Stimulated activated CD8-positive, alpha-beta memory T cell treated with anti-CD3 and anti-CD28 coated beads, Interleukin-15, amount 100 ng/mL, for 1 hour (primary cell): ENCODE measurements at places on chromosomes 1 and 21.
A peak's percentile ranks its signal among the peaks of the same experiment; 100 is the strongest.

DNA sequence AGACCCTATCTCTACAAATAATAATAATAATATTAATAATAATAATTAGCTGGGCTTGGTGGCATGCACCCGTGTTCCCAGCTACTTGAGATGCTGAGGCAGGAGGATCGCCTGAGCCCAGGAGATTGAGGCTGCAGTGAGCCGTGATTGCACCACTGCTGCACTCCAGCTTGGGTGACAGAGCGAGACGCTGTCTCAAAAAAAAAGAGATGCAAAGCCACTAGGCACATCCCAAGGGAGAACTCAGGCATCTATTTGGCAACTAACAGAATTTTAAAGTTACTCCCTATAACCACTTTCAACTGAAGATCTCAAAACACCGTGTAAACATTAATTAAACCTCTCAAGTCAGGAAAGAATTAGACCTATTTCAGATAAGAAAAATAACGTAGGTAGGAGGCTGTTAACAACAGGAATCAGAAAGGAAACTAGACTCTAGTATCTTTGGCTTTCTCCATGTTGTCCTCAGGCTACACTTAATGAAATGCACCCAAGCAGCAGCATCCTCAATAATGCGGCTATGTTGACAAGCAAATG, 3.7 kb downstream of the RNF19B start:
- no peak for DNase-seq

DNA sequence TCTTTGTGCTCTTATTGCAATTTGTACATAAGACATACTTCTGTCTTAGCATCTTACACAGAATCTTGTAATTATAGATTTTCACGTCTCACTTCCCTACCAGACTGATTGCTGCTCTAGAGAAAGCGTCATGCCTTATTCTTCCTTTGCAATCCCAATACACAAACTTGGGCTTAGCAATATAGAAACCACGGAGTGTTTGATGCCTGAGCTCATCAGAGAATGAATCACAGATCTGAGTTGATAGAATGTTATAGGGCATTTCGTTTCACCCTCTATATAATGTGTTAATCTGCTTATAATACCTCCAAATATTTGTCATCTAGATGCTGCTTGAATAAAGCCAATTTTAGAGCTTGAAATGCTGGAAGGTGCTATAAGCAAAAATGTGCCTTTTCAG, 6.6 kb downstream of the FMO1 start:
- DNase-seq, result no peak

DNA sequence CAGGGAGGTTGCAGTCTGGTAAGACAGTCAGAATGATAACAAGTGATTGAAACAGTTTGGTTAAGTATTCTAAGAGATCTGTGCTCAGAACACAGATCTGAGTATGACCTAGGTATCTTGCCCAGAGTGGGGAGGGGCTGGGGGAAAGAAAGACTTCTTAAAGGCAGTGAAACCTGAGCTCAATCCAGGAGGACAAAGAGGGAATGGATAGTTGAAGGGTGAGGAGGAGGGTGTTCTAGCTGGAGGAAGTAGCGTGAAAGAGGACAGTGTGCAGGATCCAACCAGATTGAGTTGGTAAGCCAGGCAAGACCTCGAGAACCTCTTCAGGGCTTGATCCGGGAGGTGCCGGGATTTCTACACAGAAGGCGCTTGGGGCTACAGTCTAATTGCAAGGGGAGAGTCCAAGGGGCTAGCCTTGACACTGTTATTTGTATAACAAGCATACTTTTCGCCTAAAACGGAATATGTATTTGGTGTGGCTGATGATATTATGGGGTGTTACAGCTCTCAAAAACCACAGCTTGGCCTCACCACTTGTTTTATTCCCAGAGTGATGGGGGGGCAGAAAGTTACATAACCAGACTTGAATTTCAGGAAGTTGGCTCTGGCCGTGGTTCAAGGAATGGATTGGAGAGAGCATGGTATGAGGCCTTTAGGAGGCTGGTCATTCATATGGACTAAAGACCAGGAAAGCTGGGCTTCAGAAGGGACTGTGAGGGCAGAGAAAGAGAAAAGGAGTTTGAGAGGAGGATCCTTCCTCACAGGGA, 19.1 kb downstream of the RCSD1 start:
- DNase-seq, result no peak

GRCh38 chr1:173429471-173430402, 47.4 kb upstream of the PRDX6 start:
- peak; percentile 36 for DNase-seq

- DNase-seq, result peak; percentile 42
Observed at GRCh38 chr1:206803221-206803730, 31.0 kb upstream of the IL10 start.

GRCh38 chr1:21932127-21932526, 5.0 kb downstream of the HSPG2 start:
- no peak for DNase-seq

DNA sequence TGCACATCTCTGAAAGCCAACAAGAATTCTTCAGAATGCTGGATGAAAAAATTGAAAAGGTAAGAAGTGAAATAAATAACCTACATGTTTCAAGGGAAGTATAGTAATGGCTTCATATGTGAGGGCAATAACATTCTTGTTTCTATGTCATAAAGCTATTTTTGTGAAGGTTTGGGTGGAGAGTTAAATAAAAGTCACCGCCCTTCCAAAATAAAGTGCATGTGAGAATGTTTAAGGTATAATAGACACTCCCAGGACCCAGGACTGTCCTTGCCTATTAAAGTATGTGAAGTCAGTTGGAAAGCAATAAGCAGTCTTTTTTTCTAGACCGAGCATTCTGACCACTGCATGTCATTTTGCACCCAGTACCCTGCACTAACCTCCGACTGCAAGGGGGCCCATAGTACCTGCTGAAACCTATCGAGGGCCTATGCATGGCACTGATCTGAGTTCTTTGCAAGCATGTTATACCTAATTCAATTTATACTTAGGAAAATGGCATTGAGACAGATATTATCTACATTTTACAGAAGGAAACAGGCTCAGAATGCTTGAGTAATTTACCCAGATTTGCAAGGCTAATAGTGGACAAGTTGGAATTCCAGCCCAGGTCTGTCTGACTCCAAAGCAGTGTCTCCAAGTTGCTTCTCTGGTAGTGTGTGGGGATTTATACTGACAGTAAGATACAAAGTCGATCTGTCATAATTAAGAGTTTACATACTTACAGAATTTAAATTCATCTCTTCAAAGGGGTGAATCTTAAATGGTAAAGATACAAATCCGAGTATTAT, 156.1 kb downstream of the EDEM3 start:
- no peak for DNase-seq

GRCh38 chr1:205440476-205441317, 15.1 kb downstream of the BLACAT1 start:
- peak; percentile 14 for DNase-seq

DNA sequence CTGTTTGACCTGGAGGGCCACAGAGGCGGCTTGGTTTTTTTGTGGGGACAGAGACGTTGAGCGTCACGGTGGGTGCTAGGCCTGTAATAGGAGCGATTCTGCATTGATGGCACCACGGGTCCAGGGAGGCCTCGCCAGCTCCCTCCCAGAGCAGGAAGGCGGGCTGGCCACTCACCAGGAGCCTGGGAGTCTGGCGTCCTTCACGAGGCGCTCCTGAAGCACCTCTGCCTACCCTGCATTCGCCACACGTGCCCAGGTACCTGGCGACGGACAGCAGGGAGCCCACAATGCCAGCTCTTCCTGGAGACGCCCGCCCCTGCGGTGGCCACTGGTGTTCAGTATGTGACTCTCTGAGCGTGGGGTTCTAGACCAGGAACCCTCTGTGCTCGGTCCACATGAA, 69.9 kb upstream of the TRAPPC10 start:
- no peak for DNase-seq

DNA sequence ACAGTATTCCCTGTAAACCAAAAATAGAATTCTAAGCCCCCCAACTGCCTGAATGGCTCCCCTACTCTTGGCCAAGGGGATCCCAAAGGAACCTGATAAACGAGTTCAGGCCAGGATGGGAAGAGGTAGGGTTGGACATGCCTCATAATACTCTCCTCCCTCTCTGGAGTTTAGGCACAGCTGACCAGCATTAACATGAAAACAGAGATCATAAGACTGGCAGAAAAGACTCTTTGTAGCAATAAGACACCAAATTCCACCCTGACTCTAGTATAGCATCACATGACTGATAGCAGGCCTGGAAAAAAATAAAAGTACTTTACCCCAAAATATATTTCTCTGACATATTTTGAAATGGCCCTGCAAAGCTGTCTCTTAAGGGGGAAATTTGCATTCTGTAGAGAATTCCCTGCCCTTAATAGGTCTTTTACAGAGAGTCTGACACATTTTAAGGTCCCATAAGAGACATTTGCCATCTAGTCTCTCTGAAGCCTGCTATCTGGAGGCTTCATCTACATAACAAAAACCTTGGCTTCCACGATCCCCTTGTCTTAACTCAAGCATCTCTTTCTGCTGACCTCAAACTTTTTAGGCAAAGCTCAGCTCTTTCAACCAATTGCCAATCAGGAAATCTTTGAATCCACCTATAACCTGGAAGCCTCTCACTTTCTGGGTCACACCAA, 55.9 kb downstream of the SIK1 start:
- no peak for DNase-seq

GRCh38 chr1:243312952-243313634, 57.3 kb downstream of the SDCCAG8 start:
- no peak for DNase-seq

GRCh38 chr1:154809436-154810413, 60.4 kb downstream of the KCNN3 start:
- DNase-seq, result no peak

- DNase-seq, result no peak
Observed at GRCh38 chr1:97414682-97415312, 506.0 kb downstream of the DPYD start.

- DNase-seq, result no peak
Observed at GRCh38 chr1:226887006-226887405, 16.6 kb downstream of the PSEN2 start.

GRCh38 chr21:43598416-43599120, 60.7 kb downstream of the HSF2BP start:
- DNase-seq, result no peak

GRCh38 chr1:224447251-224447650, 12.7 kb upstream of the WDR26 start:
- DNase-seq, result no peak

DNA sequence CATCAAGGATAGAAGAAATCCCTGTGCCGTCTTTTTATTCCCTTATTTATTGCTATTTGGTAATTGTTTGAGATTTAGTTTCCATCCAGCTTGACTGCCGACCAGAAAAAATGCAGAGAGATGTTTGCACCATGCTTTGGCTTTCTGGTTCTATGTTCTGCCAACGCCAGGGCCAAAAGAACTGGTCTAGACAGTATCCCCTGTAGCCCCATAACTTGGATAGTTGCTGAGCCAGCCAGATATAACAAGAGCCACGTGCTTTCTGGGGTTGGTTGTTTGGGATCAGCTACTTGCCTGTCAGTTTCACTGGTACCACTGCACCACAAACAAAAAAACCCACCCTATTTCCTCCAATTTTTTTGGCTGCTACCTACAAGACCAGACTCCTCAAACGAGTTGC, 99.0 kb downstream of the TGFB2 start:
- no peak for DNase-seq

DNA sequence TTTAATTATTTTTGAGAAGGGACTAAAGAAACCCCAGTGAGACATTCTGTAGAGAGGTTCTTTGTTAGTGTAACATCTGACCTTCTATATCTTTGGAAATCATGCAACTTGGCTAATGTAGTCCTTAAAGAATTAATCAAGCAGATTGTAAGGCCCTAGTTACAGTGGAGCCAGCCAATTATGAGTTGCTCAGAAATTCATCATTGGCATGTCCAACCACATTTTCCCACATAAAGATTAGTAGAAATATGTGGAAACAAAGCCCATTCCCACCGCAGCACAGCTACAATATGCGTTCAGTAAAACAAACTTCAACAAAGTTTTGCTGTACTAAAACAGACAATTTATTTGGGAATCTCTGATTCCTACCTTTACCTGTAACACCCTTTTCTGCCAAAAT, 27.8 kb downstream of the WNT2B start:
- DNase-seq, result no peak

GRCh38 chr1:171204296-171204695, 19.2 kb downstream of the FMO2 start:
- DNase-seq, result no peak

DNA sequence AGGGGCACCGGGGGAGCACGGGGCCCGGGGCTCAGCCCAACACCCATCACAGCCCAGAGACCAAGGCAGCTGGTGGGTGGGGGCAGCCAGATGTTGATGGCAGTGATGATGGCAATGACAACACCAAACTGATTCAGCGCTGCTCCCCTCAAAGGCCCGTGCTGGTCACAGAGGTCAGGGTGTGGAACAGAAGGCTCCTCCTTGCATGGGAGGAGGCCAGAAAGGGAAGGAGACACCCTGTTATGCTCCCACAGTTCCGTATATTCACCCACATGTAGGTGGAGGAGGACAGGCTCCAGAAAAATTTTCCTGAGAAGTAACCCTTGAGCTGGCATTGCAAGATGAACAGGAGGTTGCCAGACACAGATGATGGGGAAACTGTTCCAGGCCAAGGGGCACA, 414 bp downstream of the GUCA2B start:
- no peak for DNase-seq

- no peak for DNase-seq
Observed at GRCh38 chr1:42961312-42962091, 2.8 kb upstream of the SLC2A1 start.

DNA sequence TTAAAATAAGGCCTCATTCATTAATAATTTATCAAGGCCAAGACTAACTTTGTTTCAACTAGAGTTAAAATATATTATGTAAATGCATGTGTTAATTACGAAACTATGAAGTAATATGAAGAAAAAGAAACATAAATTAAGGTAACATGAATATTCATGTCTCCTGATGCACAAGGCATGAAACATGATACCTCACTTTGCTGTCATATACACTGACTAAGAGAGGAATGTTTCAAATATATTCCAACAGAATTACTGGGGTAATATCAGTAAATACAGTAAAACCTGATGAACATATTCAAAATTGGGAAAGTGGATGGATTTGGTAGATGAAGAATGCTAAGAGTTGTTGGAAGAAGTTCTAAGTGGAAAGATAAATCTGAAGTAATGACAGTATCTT, 274.6 kb downstream of the LRRC7 start:
- no peak for DNase-seq
